ENCODE measurements at places on chromosomes 5 and 9.

- DNase-seq: no peak
Measured at GRCh38 chr5:132841305-132841704, 10.9 kb upstream of the SHROOM1 start.

GRCh38 chr5:112532654-112533360 is 113.7 kb upstream of the EPB41L4A start:
- DNase-seq: no peak

DNA sequence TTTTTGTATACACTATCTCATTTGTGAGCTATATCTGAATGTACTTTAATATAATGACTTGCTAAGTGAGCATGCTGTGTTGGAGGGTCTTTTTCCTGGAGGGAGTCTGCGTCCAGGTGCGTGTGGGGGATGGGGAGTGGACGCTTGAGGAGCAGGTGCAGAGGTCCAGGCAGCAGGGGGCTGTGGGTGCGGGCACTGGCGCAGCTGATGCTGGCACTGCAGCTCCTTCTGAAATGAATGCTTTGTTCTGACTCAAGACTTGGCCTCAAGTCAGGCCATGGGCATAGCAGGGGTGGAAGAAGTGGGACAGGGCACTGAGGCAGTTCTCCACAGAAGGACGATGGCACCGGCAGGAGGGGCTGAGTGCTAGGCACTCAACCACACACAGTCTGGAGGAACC is 165.7 kb upstream of the IRX1 start:
- DNase-seq: no peak

DNA sequence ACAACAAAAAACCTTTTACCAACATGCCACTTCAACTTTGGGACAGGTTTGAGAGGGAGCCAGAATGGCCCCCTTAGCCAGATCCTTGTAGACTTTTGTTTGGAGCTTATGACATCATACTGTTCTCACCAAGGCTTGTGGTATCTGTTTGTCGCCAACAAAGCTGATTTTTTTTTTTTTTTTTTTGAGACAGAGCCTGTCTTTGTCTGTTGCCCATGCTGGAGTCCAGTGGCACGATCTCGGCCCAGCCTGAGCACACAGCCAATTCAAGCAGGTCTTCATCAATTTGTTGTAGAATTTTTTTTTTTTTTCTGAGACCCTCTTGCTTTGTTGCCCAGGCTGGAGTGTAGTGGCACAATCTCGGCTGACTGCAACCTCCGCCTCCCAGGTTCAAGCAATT is 26.4 kb upstream of the NTNG2 start:
- no peak for DNase-seq

DNA sequence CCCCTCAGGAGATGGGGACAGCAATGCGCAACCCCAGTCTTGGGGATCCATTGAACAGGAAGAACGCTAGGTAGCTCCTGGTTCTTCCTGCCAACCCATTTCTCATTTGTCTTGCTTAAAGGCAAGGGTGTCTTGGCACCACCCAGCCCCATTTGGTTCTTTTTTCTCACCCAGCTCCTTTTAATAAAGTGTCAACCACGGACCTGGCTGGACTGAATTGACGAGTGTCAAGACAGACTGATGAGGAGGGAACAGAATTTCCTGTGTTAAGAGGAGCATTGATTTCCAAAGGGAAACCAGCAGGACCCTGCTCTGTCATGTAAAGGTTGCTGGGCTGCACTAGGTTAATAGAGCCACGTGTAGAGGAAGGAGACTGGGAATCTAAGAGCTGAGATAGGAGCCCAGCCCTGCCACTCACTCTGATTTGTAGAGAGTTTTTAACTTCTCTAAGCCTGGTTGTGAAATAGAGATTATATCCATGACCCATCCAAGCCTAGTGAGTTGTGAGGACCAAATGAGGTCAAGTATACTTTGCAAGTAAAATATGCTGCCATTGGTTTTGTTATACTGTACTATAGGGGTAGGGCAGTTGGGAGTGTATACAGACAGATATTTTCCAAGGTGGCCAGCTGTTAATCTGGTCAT is 33.7 kb downstream of the OSTF1 start:
- no peak for DNase-seq

GRCh38 chr5:136522217-136522956 is 157.0 kb upstream of the TRPC7 start:
- DNase-seq: no peak

GRCh38 chr5:45542421-45542820 is 153.8 kb downstream of the HCN1 start:
- DNase-seq: no peak

GRCh38 chr5:143093452-143094086 is 309.9 kb downstream of the NR3C1 start:
- DNase-seq: no peak

- DNase-seq: no peak
Measured at GRCh38 chr9:98503867-98504266, 204.9 kb downstream of the GABBR2 start.

GRCh38 chr5:127647361-127647958 is 1.4 kb upstream of the CTXN3 start:
- no peak for DNase-seq

GRCh38 chr9:124242331-124243194 is 15.2 kb upstream of the NEK6 start:
- no peak for DNase-seq

- no peak for DNase-seq
Measured at GRCh38 chr5:160727296-160727997, 124.6 kb downstream of the ATP10B start.

- no peak for DNase-seq
Measured at GRCh38 chr5:64308135-64308534, 142.5 kb downstream of the RNF180 start.

GRCh38 chr9:91541734-91542133 is 118.1 kb upstream of the NFIL3 start:
- DNase-seq: no peak
